ENCODE measurements at places on chromosomes 11 and 22. TPM values are rescaled to one million over a fixed set of nuclear protein-coding genes. Genes with fewer than 3 reads are reported as not detected.

The SLC25A18 gene
- not detected for total RNA-seq

The APOA4 gene
- total RNA-seq = not detected

The PKP3 gene
- 382 TPM for total RNA-seq

The VSIG2 gene
- total RNA-seq = not detected

The TST gene
- total RNA-seq = 68.7 TPM

The UBQLNL gene
- total RNA-seq = not detected

The SLC22A12 gene
- not detected for total RNA-seq

The CCDC188 gene
- total RNA-seq = not detected

The BTG4 gene
- not detected for total RNA-seq

The LRRC75B gene
- total RNA-seq = 6.4 TPM

The ATL3 gene
- total RNA-seq = 79.3 TPM

The TIMM10B gene
- total RNA-seq = 68.2 TPM

The PHF21B gene
- total RNA-seq = not detected

The DMC1 gene
- total RNA-seq = 2.2 TPM

The SAA1 gene
- 53.7 TPM for total RNA-seq

The MS4A7 gene
- not detected for total RNA-seq

The OR51E2 gene
- under 0.01 TPM for total RNA-seq

The FGF3 gene
- total RNA-seq = not detected

The SYCE3 gene
- not detected for total RNA-seq

The EMID1 gene
- total RNA-seq = 0.96 TPM

The KRTAP5-10 gene
- not detected for total RNA-seq

The SCGB2A2 gene
- not detected for total RNA-seq

The FJX1 gene
- 50.5 TPM for total RNA-seq

The NUP160 gene
- 24.1 TPM for total RNA-seq

The OR51B5 gene
- total RNA-seq = not detected

The RASL10A gene
- not detected for total RNA-seq

The OPCML gene
- not detected for total RNA-seq

The NLRP6 gene
- not detected for total RNA-seq

The POLDIP3 gene
- total RNA-seq = 16.1 TPM

The SEZ6L gene
- total RNA-seq = not detected

The MGAT3 gene
- total RNA-seq = under 0.01 TPM

The MIOX gene
- total RNA-seq = not detected

The LUZP2 gene
- total RNA-seq = under 0.01 TPM

The SELENOM gene
- total RNA-seq = 69.4 TPM

The OR10G8 gene
- total RNA-seq = not detected

The PDE2A gene
- 3.8 TPM for total RNA-seq

The CNGA4 gene
- 0.64 TPM for total RNA-seq

The TTLL8 gene
- total RNA-seq = not detected

The TRIM48 gene
- total RNA-seq = not detected

The SMTNL1 gene
- not detected for total RNA-seq

The ACR gene
- not detected for total RNA-seq

The MPPED2 gene
- total RNA-seq = not detected

The MRGPRX4 gene
- not detected for total RNA-seq

The ALKBH8 gene
- 5.1 TPM for total RNA-seq

The OR51I1 gene
- 0.24 TPM for total RNA-seq

Measured in tracheal epithelial cell (primary cell).